ENCODE measurements at places on chromosomes 5 and 9.

DNA sequence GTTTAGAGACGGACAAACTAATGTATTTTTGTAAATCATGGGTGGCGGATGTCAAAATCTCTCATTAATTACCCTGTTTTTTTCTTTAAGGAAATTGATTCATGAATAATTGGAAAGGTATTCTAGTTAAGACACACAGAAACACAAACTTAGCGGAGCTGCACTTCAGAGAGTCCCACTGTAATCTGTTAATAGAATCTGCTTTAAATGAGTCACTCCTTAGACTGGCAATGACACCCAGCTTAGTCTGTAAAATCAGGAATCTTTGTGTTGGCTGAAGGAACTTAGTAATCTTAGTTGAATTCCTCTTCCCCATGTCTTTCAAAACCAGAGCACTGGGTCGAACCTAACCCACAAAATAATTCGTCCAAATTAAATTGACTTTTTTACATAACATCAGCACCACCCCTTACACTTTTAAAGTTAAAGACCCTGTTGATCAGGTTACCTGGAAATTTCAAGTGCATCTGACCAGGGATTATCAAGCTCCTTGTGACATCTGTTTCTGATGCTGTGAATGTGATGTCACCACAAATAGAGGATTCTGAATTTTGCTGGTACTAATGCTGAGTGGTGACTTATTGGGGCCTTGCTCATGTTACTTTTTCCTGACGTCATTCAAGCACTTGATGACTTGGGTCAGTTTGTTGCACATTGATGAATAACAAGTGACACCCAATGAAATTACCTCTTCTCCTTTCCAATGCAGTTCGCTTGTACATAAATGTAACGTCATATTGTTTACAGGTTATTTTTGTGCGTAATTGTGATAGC is 313.6 kb downstream of the KCTD16 start:
- DNase-seq = no peak

DNA sequence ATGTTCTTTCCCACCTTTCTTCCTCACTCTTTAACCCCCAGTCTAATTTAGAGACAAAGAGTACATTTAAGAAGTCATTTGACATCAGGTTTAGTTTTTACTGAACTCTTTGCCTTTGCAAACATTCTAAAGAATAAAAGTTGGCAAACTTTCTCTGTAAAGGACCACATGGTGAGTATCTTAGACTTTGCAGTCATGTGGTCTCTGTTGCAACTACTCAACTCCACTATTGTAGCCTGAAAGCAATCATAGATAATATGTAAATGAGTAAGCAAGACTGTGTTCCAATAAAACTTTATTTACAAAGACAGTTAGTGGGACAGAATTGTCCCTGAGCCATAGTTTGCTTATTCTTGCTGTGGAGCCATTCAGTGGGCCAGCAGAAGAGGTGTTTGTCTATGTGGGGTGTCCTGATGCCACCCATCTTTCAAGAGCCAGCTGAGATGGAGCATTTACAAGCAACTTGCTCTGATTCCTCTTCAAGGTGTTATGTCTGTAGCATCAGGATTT is 25.4 kb downstream of the ABLIM3 start:
- no peak for DNase-seq

- DNase-seq = peak; percentile 10
Measured at GRCh38 chr9:98117984-98118639, 910 bp downstream of the TRIM14 start.

GRCh38 chr9:135326633-135327152 is 152.9 kb upstream of the PPP1R26 start:
- DNase-seq = no peak

- DNase-seq = no peak
Measured at GRCh38 chr9:5695860-5696259, 67.0 kb downstream of the RIC1 start.
